ENCODE measurements at places on chromosomes 12 and 14.

- DNase-seq, result no peak
Measured at GRCh38 chr14:89502966-89503365, 85.9 kb upstream of the FOXN3 start.

- no peak for DNase-seq
Measured at GRCh38 chr14:29536886-29537511, 390.6 kb downstream of the PRKD1 start.

- no peak for DNase-seq
Measured at GRCh38 chr14:71327691-71328090, 420.4 kb downstream of the PCNX1 start.

GRCh38 chr12:132407451-132407961 lies 78.1 kb upstream of the GALNT9 start:
- no peak for DNase-seq

DNA sequence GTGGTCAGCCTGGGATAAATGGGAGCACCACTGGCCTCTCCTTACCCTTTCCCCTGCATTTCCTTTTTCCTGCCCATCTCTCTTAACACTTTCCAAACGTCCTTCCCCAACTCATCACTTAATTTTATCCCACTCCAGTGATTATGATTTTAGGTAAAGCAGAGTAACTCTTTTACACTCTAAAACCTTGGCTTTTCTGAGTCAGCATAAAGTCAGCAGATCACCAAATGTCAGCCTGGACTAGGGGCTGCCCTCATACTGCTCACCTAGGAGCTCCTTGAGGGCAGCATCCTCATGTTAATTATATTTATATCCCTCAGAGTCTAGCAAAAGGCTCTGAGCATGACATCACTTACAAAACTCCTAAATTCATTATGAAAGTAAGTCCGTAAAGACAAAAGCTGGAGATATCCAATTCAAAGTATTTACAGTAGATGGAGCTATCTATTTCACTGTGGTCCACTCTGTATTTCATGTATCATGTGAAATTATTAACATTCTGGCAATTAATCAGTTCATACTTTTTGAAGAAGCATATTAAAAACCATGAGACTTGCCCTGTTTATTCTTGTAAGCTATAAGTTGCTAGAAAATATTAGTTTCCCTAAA lies 17.0 kb upstream of the DICER1 start:
- no peak for DNase-seq

DNA sequence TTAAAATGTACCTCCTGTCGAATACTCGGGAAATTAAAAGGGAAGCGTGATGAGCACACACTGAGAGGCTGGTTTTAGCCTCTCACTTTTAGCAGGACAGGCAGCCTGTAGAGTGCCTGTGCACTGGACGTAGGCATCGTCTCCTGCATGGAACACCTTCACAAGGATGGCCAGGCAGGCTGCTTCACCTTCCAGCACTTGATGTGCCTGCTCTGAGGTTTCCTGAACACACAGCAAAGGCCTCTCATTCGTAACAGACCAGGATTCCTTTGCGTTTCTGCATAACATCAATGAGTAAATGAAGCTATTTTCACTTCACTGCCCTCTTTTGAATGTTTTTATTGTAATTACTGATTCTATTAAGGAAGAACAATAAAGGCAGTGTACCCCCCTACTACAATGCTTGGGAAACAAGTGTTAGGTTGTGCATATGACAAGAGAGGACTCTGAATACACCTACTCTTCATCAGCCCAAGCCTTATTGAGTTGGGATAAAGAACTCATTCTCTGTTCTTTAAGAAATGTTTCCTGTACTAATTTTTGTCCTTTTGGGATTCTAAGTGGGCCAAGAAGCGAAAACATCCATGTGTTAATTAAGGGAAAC lies 1077.6 kb upstream of the FOXG1 start:
- no peak for DNase-seq

DNA sequence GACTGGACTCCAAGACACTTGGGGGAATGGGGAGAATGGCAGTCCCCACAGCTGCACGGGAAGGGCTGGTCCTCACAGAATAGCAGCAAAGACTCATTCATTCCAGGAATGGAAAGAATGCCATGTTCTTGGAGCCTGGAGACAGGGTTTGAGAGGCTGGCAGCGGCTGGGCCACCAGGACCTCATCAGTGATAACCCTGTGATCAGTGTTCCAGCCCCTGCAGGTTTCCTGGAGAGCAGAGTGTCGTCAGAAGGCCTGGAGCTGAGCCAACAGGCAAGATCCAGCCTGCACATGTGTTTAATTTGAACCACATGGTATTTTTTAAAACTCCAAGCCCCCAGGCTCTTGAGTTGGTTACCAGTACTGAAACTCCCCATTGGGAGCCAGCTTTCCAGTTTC lies 11.3 kb downstream of the BDKRB1 start:
- no peak for DNase-seq

DNA sequence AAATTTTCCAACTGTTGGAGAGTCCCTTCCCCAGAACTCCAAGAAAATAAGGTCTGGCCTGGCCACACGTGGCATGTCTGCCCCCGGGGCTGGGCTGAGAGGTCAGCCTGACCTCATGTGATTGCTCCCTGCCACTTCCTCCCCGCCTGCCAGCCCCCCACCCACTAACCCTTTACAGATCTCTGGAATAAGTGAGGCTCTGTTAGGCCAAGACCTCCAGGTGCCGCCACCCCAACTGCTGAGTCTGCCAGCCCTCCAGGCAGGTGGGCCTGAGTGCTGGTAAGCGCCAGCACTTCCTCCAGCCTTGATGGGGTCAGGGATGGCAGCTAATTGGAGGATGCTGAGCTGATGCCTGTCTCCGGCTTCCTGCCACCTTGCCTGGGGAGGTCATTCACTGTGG lies 658.4 kb downstream of the MED13L start:
- no peak for DNase-seq

GRCh38 chr12:27900920-27901879 lies 71.3 kb downstream of the PTHLH start:
- DNase-seq, result no peak

GRCh38 chr12:56993346-56993745 lies 13.0 kb downstream of the ZBTB39 start:
- DNase-seq, result no peak

GRCh38 chr14:72049462-72049861 lies 117.2 kb downstream of the RGS6 start:
- DNase-seq, result peak; percentile 22

DNA sequence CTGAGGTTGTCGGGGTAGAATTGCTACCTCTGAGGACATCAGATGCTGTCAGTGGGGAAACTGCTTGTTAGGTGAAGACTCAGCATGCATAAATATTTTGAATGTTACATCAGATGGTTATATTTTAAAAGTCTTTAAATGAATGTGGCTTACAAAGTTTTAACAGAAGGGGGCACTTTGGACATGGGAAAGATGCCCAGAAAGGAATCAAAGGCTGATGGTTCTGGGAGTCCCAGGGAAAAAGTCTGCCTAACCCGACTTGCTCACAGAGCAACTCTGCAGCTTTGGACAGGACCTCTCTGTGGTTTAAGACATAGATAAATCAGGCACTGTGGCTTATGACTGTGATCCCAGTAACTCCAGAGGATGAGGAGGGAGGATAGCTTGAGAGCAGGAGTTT lies 474.9 kb downstream of the ATP23 start:
- no peak for DNase-seq

GRCh38 chr14:70094106-70094505 lies 94.6 kb downstream of the SLC8A3 start:
- DNase-seq, result no peak

GRCh38 chr12:56300644-56301464 lies 724 bp upstream of the CS start:
- DNase-seq, result no peak

GRCh38 chr12:19153396-19153795 lies 23.9 kb downstream of the PLEKHA5 start:
- DNase-seq, result no peak

- peak; percentile 38 for DNase-seq
Measured at GRCh38 chr14:50928002-50928635, 16.2 kb downstream of the PYGL start.

- DNase-seq, result no peak
Measured at GRCh38 chr12:43038991-43039390, 449.4 kb upstream of the PRICKLE1 start.

DNA sequence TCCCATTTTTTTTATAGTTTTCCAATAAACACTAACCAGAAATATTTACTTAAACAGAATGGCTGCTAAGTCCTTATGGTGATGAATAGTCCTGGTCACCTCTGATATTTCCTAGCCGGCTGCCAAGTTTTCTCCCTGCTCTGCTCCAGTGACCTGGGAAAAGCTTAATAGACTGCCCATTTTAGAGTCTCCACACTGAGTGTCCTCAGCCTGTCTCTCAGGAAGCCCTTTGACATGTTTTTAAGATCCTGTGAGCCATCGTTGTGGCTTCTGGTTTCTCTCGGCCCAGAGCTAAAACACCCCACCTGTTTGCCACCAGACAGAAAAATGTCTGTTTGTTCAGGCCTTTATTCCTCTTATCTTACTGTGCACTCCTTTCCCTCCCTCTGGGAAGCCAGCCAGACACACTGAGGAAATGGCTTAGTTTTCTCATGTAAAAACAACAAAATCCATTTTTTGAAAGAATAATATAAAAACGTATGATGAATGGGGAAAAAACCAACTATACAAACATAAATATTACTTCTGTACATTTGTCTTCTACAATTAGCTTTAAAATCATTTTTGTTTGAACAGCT lies 25.4 kb upstream of the ALDH2 start:
- no peak for DNase-seq

DNA sequence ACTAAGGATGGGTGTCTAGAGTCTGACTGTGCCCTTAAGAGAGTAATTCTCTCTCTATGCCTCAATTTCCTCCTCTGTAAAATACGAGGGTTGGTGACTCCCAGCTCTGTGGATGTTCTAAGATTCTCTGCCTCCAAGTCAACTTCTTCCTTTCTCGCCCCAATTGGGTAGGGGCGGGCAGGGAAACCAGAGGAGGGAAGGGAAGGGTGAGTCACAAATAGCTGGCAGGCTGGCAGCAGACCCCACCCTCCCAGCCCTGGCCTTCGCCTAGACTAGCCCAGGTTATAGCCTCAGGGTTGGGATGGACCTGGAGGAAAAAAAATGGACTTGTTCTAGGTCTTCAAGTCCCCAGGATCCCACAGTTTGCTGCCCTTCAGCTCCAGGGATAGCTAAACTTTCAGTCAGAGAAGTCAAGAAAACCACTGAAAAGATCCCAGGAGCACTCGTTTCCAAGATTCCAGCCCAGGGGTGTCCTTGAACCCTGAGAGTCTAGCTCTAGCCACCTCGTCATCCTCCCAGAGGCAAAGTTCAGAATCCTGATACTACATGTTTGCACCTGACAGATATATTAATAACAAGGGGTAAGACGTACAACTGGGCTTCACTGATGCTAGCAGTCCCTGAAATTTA lies 2.3 kb downstream of the DGKA start:
- no peak for DNase-seq

DNA sequence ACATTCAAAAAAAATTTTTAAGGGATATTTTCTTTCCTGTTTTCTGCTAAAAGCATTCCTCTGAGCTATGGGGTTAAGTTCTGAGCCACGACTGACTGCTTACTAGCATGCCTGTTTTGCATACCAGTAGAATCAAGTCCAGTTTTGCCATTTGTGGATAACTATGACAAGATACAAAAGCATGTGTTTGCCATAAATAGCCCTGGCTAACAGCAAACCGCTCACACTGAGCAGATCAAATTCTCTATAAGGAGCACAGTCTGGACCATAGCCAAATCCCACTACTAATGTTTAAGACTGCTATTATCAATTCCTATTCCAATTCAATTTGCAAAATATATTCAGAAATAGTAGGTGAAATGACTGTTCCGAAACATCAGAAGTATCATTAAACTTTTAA lies 3.2 kb downstream of the CFL2 start:
- peak; percentile 67 for DNase-seq

GRCh38 chr14:79044894-79045624 lies 874.9 kb downstream of the NRXN3 start:
- no peak for DNase-seq

- no peak for DNase-seq
Measured at GRCh38 chr14:99360774-99361595, 89.0 kb upstream of the BCL11B start.

- DNase-seq, result peak; percentile 13
Measured at GRCh38 chr14:88791629-88792472, 902 bp downstream of the EML5 start.

GRCh38 chr14:74144789-74145188 lies 60.0 kb downstream of the LIN52 start:
- DNase-seq, result no peak

DNA sequence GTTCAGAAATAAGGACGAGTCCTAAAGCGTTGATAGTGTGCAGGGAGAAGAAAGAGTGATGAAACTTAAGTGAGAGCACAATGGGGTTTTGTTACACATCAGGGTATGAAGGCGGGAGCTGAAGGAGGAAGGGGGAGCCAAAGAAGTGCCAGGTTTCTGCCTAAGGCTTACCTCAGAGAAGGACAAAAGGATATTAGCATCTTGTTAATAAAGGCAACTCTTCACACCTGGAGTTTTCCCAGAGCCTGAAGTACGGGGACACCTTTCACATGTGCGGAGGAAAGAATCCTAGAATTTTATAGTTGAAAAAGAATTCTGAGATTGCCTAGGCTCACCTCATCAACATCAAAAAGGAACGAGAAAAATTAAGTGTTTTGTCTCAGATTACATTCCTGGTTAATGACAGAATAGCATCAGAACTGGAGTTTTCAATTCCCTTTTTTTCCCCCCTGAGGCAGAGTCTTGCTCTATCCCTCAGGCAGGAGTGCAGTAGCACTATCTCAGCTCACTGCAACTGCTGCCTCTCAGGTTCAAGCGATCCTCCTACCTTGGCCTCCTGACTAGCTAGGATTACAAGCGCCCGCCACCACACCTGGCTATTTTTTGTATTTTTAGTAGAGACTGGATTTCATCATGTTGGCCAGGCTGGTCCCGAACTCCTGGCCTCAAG lies 2.2 kb upstream of the SAV1 start:
- DNase-seq, result no peak

GRCh38 chr12:52063082-52063924 lies 6.5 kb upstream of the ATG101 start:
- DNase-seq, result no peak

- DNase-seq, result no peak
Measured at GRCh38 chr12:107612508-107612907, 73.1 kb upstream of the PWP1 start.

DNA sequence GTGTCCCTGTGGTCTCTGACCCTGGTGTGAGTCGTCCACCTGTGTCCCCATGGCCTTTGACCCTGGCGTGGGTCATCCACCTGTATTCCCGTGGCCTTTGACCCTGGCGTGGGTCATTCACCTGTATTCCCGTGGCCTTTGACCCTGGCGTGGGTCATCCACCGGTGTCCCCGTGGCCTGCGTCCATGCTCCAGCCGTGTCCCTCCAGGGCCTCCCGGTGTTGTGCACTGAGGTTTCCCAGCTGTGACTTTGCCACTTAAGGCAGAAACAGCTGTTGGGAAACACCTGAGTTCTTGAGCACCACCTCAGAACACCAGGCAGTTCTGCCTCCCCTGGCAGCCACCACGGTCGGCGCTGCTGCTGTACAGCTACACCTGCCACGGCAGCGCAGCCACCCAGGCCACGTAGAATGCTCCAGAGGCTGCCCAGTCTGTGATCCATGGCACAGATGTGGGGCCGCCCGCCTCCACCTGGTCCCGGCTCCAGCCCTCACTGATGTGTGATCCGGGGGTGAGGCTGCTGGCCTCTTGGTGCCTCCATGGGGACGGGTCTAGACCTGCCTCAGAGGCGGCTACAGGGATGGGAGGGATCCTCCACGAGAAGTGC lies 69.1 kb upstream of the GALNT9 start:
- no peak for DNase-seq

Measured in GM13976 (cell line).